ENCODE measurements at places on chromosomes 12 and 14. TPM values are rescaled to one million over a fixed set of nuclear protein-coding genes. Genes with fewer than 3 reads are reported as not detected.
A peak's percentile ranks its signal among the peaks of the same experiment; 100 is the strongest.

The PRPH gene
- 40.5 TPM for total RNA-seq

The CABP1 gene
- total RNA-seq, result 1.8 TPM

The HSPB8 gene
- 448 TPM for total RNA-seq

DNA sequence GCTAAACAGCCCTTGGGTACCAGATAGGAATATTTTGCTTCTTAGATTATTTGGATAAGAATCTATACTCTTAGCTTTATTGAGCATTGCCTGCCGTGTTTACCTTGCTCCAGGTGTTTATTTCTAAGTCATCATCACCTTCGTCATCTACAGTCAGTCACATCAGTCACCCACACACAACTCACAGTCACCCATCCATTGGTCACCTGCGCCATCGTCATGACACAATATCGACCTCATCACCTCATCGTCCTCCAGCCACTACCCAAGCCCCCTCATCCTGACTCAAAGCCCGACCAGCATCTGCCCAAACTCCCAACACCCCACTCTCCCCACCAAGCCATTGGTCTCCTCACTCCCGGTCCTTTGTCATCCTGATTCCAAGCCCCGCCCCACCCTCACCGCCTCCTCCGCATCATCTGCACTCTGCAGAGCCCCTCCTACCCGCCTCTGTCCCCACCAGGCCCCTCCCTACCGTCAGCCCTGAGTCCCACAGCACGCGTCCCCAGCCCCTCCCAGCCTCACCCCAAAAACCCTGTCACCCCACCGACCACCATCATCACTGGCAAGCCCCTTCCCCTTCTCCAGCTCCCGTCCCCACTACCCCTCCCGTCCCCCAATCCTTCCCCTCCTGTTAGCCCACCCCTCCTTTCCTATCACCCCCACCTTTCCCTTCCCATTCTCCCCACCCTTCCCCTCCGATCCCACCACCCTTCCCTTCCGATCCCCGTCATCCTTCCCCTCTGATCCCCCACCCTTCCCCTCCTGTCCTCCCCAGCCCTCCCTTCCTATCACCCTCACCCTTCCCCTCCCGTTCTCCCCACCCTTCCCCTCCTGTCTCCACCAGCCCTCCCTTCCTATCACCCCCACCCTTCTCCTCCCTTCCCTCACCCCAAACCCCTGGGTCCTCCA is 9.8 kb downstream of the DLK1 start:
- DNase-seq, result peak; percentile 52

DNA sequence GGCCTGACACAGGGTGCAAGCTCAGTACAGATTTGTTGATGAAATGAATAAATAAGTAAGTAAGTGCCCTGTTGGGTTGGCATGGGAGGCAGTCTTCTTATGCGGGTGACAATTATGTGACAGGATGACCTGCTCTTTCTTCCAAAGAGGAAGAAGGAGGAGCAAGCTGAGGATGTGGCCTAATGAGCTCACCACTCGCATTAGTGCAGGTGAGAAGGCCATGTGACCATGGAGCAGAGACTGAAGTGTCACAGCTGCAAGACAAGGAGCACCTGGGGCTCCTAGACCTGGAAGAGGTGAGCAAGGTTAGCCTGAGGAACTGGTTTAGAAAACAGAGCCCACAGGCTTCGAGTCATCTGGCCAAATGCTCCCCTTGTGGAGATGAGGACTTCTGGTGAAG is 34.9 kb downstream of the LRTM2 start:
- no peak for DNase-seq
